ENCODE measurements at places on chromosomes 1 and 21.

GRCh38 chr1:7576946-7577657 is 194.0 kb upstream of the VAMP3 start:
- ATAC-seq, result no peak

DNA sequence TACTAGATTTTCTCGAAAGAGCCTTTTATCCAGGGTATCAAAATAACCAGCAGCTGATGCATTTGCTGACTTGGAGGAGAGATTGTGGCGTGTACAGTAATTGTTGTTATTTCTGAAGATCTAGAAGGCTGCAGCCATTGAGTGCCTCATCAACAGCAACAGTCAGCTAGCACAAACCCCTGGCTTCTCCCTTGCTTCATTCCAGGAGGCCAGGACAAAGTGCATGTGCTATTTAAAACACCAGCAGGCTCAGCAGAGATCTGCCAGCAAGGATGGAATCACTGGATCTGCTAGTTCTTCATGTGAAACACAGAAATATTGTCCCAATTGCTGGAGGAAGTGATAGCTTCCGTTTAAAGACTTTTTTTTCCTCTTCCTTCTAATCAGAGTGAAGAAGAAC is 2.8 kb upstream of the NGF start:
- no peak for ATAC-seq

- no peak for ATAC-seq
Measured at GRCh38 chr1:19113697-19114092, 96.4 kb downstream of the UBR4 start.

- no peak for ATAC-seq
Measured at GRCh38 chr1:47449822-47450552, 12.1 kb downstream of the FOXD2 start.

- ATAC-seq, result no peak
Measured at GRCh38 chr21:30468900-30469714, 11.1 kb downstream of the KRTAP19-1 start.

GRCh38 chr1:171344473-171344820 is 30.5 kb downstream of the FMO4 start:
- ATAC-seq, result no peak

DNA sequence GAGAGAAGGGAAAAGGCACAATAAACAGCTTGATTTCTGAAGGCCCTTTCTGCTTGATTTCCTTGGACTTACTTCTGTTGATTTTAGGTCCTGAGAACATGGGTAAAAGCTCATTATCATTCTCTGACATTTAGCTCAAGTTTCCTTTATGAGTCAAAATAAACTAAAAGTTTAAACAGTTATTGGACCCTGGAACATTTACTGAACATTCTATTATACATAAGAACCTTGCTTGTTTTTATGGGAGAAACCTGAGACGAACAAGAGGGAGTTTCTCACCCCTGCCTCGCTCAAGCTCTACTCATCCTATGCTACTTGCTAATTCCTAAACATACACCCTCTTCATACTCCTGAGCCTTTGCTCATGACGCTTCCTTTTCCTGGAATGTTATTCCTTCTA is 538.3 kb upstream of the PKN2 start:
- no peak for ATAC-seq

GRCh38 chr1:244324176-244324883 is 127.4 kb downstream of the ADSS2 start:
- no peak for ATAC-seq

GRCh38 chr1:203644191-203644590 is 17.6 kb downstream of the ATP2B4 start:
- ATAC-seq, result no peak

DNA sequence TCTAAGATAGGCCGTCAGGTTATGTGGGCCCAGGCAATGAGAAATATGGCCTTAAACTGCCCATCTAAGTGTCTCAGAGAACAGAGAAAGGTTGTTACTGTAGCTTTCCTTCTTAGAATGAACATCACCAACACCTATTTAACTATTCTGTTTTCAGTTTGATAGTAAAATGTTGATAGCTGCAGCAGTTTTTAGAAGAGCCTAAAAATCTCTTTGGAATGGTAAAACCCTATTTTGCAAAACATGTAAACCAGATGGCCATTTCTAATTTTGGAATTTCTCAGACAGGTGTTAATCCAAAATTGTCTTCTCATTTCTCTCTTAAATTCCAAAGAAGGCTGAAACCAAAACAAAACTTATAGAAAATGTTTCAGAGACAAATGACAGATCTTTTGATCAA is 57.5 kb downstream of the DIPK1A start:
- ATAC-seq, result no peak

DNA sequence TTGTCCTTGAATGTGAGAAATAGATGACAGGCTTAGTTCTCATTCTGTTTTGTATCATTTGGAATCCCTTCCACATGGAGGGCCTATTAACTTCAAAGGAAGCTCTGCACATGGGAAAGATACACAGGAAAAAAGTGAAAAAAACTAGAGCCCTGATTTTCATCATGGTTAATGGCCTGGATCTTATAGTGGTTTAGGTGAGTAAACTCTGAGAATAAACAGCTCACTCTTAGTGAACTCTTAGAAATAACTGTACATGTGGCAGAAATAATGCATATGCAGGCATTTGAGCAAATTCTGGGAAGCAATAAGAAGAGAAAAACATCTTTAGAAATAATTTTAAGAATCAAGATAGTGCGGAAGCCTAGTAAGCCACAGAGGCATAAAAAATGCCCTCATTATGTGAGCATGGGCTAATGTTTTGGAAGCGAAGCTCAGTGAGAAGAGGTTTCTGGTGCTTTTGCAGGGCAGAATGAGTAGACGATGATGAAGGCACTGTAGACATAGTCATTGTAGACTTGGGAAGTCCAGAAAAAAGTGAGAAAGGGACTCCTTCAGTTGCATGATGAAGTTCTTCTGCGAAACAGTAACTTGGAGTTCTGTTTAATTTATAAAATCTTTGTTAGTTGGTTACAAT is 279.9 kb downstream of the DNM3 start:
- no peak for ATAC-seq

DNA sequence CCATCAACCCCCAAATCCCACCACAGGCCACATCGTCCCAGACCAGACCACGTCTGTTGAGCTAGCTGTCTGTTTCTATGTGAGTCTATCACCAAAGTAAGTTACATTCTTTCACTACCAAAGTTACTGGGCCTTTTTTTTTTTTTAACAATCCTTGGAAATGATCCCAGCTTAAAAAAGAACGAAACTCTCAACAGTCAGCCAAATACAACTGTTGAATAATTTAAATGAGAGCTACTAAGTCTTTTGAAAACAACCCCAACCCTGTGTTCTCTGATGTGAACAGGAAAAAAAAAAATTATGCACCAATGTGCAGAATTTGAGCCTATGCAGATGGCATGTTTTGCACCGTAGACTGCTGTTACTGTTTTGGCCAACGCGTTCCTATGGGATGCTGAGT is 134.0 kb upstream of the ETS2 start:
- no peak for ATAC-seq

- no peak for ATAC-seq
Measured at GRCh38 chr21:38897532-38898421, 92.0 kb downstream of the ETS2 start.

- ATAC-seq, result no peak
Measured at GRCh38 chr1:154474802-154475201, 27.2 kb upstream of the TDRD10 start.

- ATAC-seq, result no peak
Measured at GRCh38 chr21:26195708-26196107, 25.1 kb upstream of the APP start.

GRCh38 chr1:216732121-216732520 is 8.9 kb upstream of the ESRRG start:
- no peak for ATAC-seq

GRCh38 chr1:156123356-156124196 is 9.1 kb downstream of the LMNA start:
- no peak for ATAC-seq

DNA sequence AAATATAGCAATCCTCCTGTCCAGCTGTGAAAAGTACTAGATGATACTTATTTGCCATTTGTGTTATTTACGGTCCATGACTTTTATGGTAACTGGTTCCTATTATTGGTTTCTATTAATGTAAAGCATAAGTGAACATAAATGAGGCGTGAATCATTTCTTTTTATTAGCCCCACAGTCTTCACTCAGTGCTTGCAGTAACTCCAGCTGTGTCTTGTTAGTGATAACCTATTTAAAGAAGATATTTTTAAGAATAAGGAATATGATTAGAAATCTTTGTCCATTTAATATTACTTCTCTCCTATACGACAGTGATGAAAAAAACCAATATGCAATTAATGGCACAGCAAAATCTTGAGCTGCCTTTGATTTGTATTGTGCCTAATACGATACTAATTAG is 149.9 kb downstream of the SPATA17 start:
- no peak for ATAC-seq

DNA sequence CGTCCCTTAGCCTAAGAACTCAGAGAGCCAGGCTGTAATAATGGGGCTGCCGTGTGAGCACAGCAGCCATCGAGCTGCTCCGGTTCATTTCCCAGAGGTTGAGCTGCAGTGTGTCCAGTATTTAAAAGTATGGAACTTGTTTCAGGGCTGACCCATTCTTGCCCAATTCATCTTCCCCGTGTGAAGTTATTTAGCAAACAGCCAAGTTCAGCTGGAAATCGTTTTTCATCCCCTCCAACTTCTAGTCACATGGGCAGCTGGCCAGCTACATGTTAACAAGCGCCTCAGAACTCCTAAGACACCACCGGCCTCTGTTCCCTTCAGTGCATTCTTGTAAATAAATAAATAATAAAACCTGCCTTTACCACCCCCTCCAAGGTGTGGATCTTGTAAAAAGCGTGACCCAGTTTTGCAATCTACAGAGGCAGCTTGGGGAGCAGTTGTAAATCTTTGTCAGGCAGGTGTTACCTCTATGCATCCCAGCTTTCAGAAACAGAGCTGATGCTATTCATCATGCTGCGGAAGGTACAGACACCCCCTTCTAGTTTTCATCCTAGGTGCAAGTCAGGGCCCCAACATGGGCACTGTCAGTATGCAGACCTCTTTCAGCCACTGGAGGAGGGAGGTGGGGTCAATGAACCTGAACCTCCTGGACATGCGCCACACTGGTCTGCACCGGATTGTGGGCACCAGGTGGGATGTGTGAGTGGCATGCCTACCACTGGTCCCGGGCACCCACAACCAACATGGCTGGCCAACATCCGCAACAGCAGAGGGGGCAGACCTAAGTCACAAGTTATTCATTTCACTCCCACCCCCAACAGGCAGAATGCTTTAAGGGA is 18.7 kb upstream of the KNCN start:
- no peak for ATAC-seq

DNA sequence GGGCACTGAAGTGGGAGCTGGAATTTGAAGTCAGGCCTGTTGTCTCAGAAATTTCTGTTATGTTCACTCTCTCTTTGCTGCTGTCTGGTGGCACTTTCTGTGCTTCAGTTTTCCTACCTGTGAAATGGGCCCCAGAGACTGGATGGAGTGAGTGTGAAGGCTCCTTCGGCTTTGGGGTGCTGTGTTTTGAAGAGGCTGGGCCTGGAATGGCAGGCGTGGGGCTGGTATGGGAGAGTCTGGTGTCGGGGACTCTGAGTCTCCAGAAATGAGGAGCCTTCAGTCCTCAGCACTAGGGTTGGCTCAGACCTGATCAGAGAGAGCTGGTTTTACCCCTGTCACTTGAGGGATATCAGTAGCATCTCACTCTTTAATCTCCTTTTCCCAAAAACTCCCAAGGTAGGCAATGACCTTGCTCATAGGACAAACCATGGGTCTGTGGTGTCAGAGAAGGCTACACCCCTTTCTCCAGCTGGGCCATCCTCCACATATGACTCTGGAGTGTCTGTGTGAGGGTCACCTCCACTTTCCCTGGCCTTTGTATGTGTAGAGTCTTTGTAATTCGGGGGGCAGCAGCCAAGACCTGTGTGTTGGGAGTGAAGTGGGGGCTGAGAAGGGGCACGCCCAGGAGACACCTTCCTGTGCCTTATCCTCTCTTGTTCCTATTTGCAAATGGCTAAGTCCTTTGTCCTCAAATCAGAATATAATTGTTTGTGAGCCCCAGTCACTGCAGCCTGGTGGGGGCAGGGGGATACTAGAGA is 279.9 kb downstream of the PTPRU start:
- no peak for ATAC-seq

DNA sequence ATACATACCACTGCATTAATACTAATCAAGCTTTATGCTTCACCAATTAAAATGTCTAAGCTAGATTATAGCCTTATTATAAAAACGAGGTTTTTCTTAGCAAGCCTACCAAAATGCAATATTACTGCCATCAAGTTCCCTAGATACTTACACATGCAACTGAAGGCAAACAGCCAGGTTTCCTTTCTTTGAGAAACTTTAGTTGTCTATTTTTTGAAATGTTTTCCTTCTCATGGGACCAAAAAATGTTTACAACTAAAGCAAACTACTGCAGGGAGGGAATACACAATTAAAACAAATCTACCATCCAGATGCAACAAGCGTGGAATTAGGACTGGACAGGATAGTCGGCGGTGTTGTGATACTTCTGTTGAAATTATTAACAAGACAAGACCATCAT is 1.3 kb downstream of the ZNF644 start:
- ATAC-seq, result no peak

DNA sequence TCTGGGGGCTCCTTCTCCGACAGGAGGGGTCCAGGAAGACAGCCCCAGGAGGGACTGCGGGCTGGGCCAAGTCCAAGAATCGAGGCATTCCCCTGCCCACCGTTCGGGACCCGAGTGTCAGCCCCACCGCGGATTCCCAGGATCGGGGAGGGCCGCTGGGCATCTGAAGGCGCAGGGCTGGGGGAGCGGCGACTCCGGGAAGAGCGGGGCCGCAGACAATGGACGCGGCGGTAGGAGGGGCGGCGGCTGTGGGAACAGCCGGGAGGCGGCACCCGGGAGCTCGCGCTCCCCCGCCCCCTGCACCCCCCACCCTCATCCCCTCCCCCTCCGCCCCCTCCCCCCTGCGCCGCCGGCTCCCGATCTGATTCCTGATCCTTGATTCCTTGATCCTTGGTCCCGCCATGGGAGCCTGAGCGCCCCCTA is at the start of gene VANGL2:
TSS of gene VANGL2 (plus strand) at position 342 of the 423 bp plus-strand sequence. CDS start 15,274 bp downstream, outside the sequence.
- peak; percentile 50 for ATAC-seq

DNA sequence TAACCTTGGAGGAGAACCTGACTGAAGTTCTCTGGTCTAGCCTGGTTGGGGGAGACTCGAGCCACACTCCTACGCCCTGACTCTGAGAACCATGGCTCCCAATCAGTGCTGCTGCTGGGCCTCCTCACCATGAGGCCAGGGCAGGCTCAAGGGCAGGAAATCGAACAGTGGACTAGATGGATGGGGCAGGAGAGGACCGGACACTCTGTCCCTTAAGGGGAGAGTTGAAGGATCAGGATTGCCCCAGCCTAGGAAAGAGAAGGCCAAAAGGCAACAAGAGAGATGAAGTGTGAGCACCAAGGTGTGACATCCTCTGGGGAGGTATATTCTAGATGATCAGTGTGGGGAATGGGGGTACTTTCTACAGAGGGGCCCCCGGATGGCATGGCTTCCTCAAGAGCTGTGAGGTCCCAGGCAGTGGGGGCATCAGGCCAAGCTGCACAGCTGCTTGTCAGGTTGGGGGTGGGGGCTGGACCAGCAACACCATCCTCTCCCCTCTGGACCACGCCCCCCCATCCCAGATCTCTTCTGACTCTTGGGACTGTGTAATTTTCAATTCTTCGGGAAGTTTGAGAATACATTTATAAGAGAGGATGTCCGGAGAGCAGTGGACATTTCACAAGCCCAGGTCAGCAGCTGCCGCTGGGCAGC is 34.0 kb downstream of the MX1 start:
- peak; percentile 34 for ATAC-seq
